ENCODE measurements at places on chromosomes 6 and 20. TPM values are rescaled to one million over a fixed set of nuclear protein-coding genes. Genes with fewer than 3 reads are reported as not detected.

The BCAS4 gene
- 46.9 TPM for polyA plus RNA-seq

The TMEM244 gene
- 0.21 TPM for polyA plus RNA-seq

The PREX1 gene
- polyA plus RNA-seq = 0.69 TPM

The KHDC1L gene
- polyA plus RNA-seq = 0.22 TPM

The GNRH2 gene
- polyA plus RNA-seq = 0.21 TPM

The RAMACL gene
- 0.17 TPM for polyA plus RNA-seq

DNA sequence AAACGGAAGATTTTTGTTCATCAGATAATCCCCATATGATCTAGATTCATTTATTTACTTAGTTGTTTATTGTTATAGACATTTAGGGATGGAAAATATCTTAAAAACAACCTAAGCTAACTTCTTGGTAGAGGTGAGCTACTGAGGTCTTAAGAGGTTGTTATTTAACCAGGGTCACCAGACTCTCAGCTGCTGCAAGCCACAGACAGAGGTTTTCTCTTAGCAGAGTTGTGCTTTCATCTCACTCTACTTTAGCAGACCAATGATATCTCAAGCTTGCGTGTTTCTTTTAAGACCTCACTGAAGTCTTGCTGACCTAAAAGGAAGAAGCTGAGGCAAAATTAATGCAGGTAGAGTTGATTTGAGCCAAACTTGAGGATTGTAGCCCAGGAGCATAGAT, 43.6 kb downstream of the NCOA7 start:
- DNase-seq = no peak

DNA sequence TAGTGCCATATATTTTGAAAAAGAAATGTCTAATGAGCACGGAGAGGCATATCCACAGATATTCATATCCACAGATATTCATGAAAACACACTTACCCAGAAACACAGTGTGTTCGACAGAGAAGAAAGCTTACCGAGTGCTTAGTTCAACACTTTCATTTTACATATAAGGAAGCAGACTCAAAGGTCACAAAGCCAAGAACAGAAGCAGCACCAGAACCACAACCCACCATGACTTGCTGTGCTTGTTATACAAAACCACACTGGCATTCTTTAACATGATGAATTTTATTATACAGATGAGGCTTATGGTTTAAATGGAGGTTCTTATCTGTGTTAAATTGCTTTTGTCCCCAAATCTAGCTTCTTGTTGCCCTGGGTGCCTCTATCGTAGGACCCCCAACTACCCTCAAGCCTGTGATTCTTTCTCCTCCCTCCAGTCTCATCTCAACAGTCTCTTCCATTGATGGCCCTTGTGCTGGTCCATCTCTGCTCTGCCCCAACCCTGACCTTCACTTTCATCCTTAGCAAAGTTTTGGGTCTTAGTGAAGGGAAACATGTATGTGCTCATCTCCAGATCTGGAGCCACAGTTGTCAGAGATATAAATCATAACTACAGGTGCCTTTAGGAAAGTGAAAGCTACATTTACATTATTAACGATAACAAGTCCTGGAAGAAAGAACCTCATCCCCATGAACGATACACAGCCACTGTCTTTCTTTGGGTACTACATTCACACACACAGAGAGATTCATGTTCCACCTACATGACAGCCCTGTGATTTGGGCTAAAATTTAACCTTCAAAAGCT, 40.0 kb downstream of the SF3B5 start:
- DNase-seq = no peak

DNA sequence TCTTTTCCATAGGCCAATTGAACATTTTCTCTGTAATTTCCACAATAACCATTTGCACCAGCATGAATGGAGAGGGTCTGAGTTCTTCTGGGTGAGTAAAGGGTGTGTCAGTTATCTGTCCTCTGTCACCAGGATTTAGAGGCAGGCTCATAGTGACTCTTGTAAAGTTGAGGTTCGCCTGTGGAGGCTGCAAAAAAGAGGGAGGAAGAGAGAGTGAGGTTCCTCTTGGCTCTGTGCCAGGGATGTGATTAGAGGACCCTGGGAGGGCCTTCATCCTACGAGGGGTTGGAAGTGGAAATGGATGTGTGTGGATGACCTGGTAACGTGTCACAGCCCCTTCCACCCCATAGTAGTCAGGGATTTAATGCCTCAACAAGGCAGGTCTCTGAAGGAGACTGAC, 242.0 kb downstream of the ESR1 start:
- no peak for DNase-seq

DNA sequence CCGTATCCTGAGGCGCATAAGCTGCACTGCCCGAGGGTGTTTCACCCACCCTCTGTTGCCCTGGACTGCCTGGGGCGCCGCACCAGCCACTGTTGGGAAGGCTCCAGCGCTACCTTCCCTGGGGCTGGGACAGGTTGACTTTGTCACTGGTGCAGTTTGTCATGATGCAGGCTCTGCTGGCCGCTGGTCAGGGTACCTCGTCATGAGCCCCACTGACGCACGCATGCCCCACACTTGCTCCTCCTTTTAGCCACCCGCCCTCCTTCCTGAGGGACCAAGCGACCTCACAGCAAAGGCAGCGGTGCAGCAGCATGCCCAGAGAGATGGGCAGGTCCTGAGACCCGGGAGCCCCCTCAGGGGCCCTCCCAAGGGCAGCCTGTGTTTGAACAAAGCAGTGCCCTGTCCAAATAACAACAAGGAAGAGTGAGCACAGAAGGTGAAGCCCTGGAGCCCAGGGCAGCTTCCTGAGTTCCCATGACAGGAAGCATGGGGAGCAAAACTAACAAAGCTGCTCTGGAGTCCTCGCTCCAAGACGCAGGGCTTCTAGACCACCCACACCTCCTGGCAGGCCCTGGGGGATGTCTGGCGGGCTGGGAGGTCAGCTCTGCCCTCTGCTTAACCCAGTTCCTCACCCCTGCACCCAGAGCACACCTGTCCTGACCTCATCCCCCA, 50.1 kb upstream of the SMOC2 start:
- no peak for DNase-seq

GRCh38 chr20:16106191-16106849, 466.9 kb downstream of the KIF16B start:
- no peak for DNase-seq

- peak; percentile 22 for DNase-seq
Measured at GRCh38 chr20:11585752-11586352, 331.8 kb upstream of the BTBD3 start.

DNA sequence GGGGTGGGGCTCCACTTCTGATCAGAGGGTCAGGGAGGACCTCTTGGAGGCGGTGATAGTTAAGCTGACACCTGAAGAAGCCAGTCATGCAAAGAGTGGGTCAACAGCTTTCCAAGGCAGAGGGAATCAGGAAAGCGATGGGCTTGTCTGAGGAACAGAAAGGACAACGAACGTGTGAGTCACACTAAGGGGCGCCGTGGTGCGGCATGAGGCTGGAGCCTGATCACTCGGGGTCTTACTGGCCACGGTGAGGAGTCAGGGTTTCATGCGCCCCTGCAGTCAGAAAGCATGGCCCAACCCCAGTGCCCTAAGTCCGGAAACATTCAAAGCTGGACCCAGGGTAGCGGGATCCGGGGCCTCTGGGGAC, 50.6 kb upstream of the SLC32A1 start:
- no peak for DNase-seq

DNA sequence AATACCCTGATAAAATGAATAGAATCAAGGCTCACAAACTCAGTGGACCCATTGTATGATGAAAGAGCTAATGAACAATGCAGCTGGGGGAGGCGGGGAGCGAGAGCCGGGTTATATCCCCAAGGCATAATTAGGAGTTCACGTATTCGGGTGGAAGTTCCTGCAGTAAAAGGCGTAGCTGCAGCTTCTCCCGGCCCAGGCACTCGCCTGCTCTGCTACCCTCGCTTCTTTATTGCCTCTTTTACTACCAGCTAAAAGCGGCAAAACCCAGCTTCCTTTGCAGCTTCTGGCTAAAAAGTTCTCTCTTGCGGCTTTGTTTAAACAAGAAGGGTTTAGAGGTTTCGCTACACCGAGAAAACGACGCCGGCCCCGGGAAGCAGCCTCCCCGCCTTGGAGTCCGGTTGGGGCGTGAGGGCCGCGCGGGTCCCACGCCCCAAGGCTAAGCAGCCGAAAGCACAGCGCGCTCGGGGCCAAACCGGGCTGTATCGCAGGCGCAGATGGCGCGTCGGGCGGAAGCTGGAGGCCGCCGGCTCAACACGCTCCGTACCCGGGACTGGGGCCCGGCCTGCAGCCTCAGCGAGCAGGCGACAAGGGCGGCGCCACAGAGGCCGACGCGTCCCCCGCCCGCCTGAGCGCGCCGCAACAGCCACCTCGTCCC, 1.6 kb downstream of the ZBTB2 start:
- peak; percentile 59 for DNase-seq

DNA sequence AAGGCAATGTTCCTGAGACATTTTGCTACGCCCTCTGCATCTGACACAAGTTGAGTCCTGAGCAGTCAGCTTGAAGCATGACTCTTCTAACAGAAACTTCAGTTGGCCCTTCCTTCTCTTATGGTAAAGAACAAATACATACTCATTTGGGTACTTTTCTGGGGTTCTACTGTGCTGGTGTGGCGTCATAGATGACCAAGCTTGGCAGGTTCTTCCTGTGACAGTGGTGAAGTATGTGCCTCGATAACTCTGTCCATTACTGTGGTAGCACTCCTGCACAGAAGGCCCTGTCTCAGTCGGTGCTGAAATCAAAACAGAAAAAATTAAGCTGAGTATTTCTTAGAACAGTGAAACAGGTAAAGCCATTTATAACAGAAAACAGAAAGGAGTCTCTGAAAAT, 152.5 kb downstream of the SLC22A3 start:
- no peak for DNase-seq

DNA sequence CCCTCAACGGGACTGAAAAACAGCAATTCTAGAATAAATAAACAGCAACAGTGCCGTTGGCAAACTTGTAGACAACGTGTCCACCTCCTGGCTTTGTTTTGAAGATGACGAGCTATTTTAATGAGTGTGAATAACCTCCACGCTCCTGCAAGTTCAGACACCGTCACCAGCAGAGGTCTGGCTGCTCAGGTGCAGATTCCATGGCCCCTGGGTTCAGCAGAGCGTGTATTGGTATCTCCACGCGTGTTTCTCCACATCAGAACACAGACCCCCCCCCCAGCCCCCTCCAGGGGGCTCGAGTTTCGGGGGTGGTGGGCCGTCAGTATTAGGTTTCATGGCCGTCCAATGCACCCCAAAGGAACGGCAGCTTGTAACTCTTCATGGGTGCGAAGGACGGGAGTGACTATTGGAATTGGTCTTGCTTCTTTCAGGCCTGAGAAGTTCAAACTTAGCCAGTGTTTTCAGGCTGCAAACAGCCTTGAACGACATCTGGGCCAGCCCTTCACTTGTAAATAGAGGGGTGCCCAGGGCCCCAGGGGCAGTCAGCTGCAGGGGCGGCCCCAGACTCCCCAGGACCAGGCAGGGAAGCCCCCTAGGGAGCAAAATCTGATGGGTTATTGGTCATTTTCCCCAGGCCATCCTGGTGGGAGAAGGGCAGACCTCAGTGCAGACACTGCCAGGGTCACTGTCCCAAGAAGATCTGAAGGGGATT, 308.6 kb downstream of the TAF4 start:
- no peak for DNase-seq
